ENCODE measurements at places on chromosomes 4 and X. TPM values are rescaled to one million over a fixed set of nuclear protein-coding genes. Genes with fewer than 3 reads are reported as not detected.

Gene RGN
- total RNA-seq, result 0.56 TPM

Gene MAGEB10
- not detected for total RNA-seq

- DNase-seq, result no peak
Measured at GRCh38 chrX:29728639-29729038, 486.7 kb upstream of the MAGEB2 start.

GRCh38 chr4:7802093-7802726, 137.5 kb downstream of the AFAP1 start:
- no peak for DNase-seq

DNA sequence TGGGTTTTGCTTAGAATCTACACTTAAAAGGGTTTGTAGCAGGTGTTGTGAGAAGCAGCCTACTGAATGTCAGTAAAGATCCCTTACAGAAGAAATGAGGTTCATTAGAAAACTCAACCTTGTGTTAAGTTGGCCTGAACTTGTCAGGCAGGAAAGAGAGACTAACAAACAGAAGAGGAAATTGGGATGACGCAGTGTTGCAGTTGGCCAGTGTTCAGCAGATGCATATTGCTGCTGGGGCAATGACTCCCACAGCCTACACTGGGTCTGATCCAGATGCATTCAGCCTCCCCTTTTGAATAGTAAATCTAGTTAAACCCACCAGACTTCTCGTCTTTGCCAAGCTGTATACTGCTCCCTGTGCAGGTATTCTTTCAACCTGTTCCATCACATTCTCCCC, 409.4 kb downstream of the UBE2NL start:
- no peak for DNase-seq

- no peak for DNase-seq
Measured at GRCh38 chrX:40853004-40853815, 117.9 kb upstream of the MED14 start.

GRCh38 chr4:2500547-2500946, 31.6 kb downstream of the RNF4 start:
- DNase-seq, result no peak

- no peak for DNase-seq
Measured at GRCh38 chrX:21745756-21746155, 12.2 kb downstream of the SMPX start.

DNA sequence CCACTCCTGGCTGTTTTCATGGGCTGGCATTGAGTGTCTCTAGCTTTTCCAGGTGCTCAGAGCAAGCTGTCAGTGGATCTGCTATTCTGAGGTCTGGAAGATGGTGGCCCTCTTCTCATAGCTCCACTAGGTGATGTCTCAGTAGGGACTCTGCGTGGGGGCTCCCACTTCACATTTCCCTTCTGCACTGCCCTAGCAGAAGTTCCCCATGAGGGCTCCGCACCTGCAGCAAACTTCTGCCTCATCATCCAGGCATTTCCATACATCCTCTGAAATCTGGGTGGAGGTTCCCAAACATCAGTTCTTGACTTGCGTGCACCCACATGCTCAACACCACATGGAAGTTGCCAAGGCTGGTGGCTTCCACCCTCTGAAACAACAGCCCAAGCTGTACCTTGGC, 13.8 kb downstream of the GLRA3 start:
- DNase-seq, result no peak

GRCh38 chrX:38768079-38768478, 33.2 kb upstream of the MID1IP1 start:
- DNase-seq, result no peak

DNA sequence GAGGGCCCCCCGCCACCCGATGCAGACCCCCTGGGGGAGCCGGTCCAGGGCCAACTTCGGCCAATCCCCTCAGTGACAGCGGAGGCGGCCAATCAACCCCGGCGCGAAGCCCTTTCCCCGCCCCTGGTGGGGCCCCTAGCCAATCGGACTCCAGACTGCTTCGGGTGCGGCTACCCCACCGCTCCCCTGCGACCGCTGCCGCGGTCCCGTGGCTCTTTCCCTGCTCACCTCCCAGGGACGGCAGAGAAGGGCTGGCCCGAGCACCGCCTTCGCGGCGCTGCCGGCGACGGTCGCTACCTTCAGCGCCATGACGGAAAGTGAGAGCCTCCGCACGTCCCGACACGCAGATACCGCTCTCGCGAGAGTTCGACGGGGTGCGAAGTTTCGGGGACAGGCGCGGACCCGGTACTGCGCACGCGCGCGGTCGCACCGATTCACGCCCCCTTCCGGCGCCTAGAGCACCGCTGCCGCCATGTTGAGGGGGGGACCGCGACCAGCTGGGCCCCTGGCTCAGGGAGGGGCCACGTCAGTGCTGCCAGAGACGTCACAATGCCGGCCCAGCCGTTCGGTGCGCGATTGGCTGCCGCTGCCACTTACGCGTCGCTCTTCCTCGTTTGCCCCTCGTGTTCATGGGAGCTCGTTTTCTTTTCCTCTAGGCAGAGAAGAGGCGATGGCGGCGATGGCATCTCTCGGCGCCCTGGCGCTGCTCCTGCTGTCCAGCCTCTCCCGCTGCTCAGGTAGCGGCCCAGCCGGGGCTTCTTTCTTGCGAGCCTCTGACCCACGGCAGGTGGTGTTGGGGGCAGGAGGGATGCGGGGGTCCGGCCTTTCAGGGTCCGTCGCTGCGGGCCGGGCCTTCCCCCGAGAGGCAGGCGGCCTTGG, at the start of the genes IDH3G and SSR4:
TSS of gene IDH3G (minus strand) at position 358 of the 879 bp plus-strand sequence. CDS start at position 309, 49 bp downstream.
TSS of gene SSR4 (plus strand) at position 651 of the 879 bp plus-strand sequence. CDS start at position 671, 20 bp downstream.
- DNase-seq, result peak; percentile 82
